Astrocyte of the hippocampus (primary cell): ENCODE measurements at places on chromosomes 12 and 14.
A peak's percentile ranks its signal among the peaks of the same experiment; 100 is the strongest.

- DNase-seq: peak; percentile 41
Measured at GRCh38 chr14:70073924-70074566, 114.7 kb downstream of the SLC8A3 start.

DNA sequence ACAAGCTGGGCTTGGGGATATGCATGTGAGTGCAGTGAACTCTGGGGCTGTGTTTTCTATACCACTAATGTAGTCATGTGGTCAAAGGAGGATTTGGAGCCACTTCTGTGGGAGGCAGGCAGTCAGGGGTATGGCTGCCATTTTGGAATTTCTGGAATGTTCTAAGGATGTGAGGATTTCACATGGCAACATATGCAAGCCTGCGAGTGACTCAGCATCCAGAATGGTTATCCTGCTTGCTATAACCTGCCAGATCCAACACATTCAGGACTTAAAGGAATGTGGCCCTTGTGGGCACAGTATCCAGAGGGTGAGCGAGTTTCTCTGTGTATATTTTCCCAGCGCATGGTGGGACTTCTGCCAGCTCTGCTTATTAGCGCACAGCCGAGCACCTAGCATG is 249.2 kb upstream of the PWP1 start:
- DNase-seq: peak; percentile 78

- DNase-seq: no peak
Measured at GRCh38 chr14:87405563-87405962, 587.4 kb downstream of the GALC start.

DNA sequence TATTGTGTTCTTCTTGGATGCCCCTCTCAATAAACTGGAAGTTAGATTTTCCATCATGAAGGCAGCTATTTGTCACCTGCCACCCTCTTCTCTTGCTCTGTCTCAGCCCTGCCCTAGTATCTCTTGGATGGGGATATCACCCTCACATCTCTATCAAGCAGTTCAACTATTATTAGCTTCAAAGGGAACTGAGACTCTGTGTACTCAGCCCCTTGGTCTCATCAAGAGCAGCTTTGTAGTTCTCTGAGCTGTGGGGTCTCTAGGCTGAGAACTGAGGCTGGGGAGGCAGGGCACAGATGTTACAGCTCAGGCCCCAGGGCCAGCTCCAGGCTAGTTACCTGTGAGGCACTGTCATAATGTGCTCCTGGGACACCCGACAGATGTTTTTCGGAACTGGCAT is 130.3 kb downstream of the DAD1 start:
- DNase-seq: no peak

- DNase-seq: no peak
Measured at GRCh38 chr12:13383379-13383778, 186.9 kb downstream of the EMP1 start.

- DNase-seq: no peak
Measured at GRCh38 chr14:22512106-22512814, 76.8 kb downstream of the DAD1 start.

GRCh38 chr12:16920451-16920850 is 314.5 kb upstream of the LMO3 start:
- no peak for DNase-seq

DNA sequence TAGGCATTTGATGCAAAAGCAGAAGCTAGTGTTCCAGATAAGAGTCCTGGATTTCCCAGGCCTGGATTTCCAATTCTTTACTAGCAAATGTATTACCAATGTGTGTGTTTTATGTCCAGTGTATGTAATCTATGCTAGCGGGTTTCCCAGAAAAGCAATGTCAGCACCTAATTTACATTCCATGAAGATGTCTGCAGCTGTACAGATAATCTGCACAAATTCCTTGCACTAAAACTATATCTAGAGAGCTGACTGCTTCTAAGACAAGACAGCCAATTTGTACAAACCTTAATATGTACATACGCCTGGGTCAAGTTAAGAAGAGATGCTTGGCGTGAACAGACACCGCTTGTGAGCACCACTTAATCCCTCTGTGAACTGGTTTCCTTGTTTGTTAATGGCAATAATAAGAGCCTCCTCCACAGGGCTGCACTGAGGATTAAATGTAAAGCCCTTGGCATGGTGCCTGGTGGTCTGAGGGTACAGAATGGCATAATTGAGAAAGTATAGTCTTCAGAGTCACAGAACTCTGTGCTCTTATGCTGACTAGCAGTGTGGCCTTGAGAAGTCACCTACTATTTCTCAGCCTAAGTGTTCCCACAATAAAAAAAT is 185.6 kb downstream of the EPS8 start:
- DNase-seq: no peak

GRCh38 chr12:53212931-53213330 is 5.9 kb upstream of the ITGB7 start:
- no peak for DNase-seq

GRCh38 chr14:59215322-59215721 is 26.9 kb downstream of the DAAM1 start:
- peak; percentile 88 for DNase-seq

DNA sequence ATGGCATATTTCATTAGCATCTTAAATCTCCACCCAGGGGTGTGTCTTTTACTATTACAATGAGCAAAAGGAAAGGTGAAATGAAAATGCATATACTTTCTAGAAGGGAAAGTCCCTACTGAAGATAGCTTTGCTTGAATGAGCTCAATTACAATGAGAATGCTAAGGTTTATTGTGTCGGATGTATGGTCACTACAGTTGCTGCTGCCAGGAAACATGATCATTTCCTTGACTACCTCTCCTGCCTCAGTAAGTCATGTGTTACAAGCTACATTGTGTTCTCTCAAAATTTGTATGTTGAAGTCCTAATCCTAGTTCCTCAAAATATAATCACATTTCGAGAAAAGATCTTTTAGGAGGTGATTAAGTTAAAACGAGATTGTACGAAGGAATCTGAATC is 322.2 kb downstream of the MDGA2 start:
- DNase-seq: no peak

DNA sequence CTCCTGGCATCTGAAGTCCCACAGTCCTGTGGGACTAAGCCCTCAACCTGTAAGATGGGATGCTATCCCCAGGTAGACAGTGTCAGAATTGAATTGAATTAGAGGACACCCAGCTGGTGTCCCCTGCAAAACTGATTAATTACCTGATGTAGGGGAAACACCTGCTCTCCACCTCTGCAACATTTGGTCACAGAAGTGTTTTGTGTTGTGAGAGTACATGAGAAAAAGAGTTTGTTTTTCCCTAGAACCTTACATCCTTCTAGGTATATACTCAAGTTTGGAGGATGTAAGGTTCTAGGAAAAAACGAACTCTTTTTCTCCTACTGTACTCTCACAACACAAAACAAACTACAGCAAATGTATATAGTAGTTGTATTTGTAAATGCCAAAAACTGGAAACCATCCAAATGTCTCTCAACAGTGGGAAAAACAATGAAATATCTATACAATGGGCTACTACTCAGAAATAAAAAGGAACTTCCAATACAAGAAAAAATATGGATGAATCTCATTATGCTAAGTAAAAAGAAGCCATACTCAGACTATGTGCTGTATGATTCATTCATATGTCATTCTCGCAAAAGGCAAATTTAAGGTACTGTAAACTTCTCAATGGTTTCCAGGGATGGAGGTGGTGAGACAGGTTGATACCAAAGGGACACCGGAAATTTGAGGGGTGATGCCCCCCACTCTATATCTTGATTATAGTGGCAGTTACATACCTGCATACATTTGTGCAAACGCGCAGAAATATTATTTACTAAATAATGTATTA is 160.7 kb downstream of the MED13L start:
- DNase-seq: no peak

- no peak for DNase-seq
Measured at GRCh38 chr12:98109266-98109665, 406.1 kb upstream of the TMPO start.

DNA sequence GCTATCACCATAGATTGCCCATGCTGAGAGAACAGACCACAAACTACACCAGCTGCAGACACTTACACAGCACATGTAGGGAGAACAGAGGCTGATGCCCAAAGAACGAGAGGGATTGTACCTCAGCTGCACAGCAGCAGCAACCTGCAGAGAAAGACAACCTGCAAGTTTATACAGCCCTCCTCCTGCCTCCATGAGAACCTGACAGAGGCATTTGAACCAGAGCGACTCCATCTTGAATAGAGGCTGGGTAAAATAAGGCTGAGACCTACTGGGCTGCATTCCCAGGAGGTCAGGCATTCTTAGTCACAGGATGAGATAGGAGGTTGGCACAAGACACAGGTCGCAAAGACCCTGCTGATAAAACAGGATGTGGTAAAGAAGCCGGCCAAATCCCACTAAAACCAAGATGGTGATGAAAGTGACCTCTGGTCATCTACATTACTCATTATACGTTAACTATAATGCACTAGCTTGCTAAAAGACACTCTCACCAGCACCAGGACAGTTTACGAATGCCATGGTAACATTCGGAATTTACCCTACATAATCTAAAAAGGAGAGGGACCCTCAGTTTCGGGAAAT is 262.4 kb upstream of the HMGA2 start:
- DNase-seq: no peak
